ENCODE measurements at places on chromosomes 4 and X.

- no peak for DNase-seq
These were observed 436.2 kb downstream of the FAT4 start for GRCh38 chr4:125750828-125751466.

GRCh38 chr4:17771284-17771908, 10.0 kb downstream of the FAM184B start:
- DNase-seq = no peak

DNA sequence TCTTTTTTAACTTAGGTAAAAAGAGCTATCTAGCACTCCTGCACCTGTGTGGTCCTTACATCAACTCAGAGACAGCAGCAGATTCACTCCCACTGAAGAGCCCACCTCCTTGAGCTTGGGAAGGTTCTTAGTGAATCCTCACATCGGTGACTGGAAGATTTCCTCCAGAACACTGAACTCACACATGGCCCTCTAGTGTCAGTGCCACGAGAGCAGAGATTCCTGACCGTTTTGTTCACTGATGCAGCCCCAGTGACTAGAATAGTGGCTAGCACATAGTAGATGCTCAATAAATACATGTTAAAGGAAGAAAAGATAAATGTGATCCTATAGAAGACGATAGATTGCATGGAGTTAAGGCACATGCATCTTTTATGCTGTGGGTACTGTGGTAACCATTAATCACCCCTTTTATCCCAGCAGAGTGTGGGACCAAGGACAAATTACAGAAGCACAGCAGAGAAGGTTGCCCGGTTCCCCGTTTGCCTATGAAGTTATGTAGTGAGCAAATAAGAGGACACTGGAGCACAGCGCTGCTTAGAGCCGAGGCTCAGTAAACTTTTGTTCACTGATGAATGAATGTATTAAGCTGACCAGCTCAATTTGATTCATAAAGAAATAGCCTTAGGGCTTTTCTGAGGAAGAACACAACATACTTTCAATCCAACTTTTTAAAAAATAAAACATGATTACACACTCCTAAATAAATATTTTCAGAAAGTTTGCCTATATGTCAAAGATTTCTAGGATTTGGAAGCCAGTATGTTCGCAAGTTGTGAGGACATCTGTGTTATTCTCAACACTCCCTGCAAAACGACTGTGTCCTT, 8.7 kb downstream of the GASK1B start:
- DNase-seq = no peak

DNA sequence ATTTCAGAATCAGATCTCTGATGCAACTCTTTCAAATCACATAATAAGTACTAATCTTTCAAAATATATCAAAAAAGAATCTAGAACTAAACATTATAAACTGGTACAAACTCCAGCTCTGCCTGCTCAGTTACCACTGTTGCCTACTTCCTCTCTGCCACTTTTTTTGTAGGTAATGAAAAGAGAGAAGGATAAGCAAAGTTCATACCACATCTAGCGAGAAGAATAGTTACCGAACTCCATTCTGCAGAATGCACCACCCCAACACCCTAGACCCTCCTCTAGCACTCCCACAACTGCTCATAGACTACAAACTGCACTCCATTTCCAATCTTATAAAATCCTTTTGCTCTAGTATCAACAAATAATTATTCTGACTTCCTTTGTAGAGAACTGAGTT, 19.7 kb upstream of the LRBA start:
- no peak for DNase-seq

DNA sequence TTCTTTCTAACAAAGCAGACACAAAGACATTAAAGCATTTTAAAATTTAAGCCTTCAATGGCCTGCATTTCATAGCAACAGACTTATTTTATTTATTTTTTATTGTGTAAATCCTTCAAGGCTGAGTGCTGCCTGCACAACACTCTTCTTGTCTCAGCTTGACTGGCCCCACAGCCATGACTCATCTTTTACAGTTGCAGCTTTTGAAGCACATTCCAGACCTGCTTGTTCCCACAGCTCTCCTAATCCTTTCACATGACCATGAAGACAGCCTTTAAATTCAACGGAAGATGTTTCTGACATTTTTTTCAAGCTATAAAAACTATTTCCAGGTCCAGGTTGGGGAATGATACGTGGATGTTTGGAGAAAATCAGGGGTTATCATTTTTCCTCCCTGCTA, 276.9 kb upstream of the TACR3 start:
- no peak for DNase-seq

DNA sequence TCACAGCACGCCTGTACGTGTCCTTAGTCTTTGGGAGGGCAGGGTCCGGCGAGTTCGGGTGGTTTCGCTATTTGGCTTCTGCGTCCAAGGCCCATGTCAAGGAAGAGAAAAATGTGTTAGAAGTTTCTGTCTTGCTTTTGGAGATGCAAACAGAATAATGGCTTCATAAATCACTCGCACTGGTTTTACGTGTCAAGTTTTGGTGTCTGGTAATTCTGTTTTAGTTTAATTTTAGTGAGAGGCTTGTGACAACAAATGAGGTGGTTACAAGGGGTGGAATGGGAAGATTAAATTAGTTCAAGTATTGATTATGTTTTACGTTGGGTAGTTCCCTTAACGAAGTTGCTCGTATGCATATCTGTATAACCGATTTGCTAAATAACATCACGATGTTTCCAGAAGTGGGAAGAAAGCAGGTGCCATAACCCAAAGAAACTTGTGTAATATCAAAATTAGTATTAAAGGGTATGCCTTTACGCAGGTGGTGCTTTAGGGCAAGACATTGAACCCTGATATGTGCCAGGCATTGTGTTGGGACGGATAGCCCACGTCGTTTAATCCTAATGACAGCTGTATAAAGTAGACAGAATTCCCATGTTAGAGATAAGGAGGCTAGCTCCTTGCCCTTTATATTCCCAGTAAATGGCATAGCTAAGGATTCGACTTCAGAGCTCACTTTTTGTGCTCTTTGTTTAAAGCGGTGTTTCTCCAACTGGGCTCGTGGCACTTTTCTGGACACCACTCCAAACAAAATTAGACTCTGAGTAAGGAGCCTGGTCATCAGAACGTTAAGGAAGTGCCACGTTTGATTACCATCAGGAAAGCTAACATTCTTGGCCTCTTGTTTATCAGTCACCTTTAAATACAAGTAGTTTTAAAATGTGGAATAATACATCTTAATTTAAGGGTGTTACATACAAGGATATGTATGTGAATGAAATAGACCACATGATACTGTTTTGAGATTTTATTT, 843 bp downstream of the RPL34 start:
- DNase-seq = no peak

GRCh38 chr4:76639288-76639687, 204.3 kb downstream of the SHROOM3 start:
- DNase-seq = no peak

- no peak for DNase-seq
These were observed 518.9 kb downstream of the MID1IP1 start for GRCh38 chrX:39320165-39320564.

- DNase-seq = no peak
These were observed 1226.6 kb upstream of the ADGRL3 start for GRCh38 chr4:59973492-59973891.

DNA sequence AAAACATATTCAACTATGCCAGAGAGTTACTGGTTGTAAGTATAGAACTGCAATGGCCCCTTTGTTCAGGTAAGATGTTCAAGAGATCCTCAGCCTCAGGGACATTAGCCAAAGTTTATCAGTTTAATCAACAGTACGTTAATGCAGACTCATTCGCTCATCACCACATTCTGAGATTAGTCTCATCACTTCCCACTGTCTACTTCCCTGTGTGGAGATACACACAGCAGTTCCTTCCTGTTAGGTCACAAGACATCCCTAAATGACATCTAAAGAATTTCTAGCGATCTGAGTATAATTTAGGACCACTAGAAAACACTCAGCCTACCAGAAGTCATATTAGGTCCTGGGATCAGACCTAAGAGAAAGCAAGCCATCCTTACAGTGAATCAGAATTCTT, 10.4 kb downstream of the SLC10A7 start:
- no peak for DNase-seq

DNA sequence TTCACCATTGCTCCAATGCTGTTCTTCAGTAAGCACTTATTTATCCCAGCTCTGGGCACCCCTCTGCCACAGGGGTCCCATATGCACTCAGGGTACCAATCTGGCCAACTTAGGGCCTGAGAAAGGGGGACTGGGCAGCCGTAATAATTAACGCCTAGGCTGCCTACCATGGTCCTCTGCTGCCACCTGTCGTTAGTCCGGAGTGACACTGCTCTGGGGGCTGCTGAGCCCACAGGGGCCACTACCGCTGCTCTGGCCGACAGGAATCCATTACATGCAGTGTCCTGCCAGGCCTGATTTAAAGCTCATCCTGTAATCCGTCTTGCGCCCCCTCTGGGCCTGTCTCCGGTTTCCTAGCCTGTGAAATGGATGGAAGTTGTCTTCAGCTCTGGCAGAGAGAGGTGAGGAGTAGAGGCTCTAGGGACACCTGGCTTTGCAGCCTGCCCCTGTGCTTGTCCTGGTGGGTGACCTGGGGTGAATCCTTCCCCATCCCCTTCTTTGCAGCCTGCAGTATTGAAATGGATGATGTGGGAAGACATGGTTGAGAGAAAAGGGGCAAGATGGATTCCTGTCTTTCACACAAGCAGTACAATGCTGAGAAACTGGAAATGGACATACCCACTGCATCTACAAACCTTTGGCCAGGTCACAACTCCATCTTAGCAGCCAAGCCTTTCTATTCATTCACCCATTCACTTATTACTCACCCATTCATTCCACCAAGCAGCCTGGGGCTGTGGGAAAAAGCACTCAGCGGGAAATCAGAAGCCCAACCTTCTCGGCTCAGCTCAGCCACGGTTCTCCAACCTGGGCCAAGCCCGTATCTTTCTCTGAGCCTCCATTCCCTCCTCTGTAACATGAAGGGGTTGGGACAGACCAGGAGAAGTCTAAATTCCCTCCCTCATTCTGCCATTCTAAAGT, 116.3 kb upstream of the NALF2 start:
- no peak for DNase-seq

GRCh38 chr4:1994938-1995337, 13.8 kb downstream of the NELFA start:
- no peak for DNase-seq

DNA sequence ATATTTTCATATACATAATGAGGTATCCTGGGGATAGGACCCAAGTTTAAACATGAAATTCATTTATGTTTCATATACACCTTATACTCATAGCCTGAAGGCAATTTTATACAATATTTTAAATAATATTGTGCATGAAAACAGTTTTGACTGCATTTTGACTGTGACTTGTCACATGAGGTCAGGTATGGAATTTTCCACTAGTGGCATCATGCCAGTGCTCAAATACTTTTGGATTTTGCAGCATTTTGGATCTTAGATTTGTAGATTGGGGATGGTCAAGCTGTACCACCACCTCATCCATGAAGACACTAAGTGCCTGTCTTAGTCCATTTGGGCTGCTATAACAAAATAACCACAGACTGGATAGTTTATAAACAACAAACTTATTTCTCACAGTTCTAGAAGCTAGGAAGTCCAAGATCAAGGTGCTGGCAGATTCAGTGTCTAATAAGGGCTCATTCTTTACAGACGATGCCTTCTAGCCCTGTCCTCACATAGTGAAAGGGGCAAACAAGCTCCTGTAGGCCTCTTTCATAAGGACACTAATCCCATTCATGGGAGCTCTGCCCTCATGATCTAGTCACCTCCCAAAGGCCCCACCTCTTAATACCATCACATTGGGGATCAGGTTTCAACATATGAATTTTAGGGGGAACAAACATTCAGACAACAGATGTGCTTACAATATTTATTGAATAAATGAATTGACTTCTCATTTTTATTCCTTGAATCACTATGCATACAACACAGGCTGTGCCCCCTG, 9.4 kb downstream of the NUDT6 start:
- no peak for DNase-seq

- DNase-seq = no peak
These were observed 92.5 kb upstream of the ZFP42 start for GRCh38 chr4:187903106-187903505.

DNA sequence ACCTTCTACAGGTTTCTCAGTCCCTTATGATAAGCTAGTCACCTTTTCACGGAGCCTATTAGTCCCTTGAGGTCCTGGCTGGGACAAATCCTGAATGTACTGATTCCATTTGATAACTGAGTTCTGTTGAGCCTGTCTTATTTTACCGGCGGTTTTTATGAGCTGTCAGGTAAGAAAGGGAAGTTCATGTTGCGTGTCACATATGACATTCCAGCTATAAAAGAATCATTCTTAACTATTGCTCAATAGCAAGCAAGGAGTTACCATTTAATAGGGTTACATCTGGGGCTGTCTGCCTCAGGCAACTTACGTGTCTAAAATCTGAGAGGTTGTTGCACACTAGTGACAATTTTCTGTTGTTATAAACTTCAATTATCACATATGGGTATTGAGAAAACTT, 394.6 kb downstream of the TECRL start:
- DNase-seq = no peak

DNA sequence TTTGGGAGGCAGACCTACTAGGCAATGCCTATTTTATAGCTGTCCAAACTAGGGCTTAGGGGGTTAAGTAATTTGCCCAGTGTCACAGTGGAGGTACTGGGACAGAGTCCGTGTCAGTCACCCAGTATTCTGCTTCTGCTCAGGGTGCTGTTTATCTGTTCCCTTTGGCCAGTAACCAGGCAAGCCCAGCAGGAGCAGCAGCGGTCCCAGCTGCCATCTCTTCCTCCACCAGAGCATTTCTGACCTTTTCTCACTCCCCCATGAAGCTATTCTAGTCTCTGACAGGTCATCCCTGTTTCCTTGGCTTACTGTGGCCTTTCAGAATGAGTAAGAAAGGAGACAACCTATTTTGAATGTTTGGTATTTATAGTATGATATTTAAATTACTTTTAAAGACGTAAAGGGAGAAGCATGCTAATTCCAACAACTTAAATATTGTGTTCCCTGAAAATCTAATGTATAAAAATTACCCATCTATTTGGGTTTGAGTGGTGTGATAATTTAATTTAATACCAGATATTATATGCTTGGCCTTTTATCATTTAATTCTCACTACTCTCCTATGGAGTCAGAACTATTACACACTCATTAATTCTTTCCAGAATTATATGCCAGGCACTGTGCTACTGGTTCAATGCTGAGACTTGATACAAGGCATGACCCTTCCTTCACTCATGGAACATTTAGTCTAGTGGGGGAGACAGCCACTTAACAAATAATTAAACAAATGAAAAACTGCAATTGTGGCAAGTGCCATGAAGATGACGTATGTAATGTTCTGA, 60.6 kb downstream of the RPS6KA3 start:
- no peak for DNase-seq

- DNase-seq = no peak
These were observed 87.7 kb upstream of the RAB40AL start for GRCh38 chrX:102849396-102849795.

GRCh38 chr4:122131562-122132157, 20.5 kb upstream of the BLTP1 start:
- DNase-seq = no peak

DNA sequence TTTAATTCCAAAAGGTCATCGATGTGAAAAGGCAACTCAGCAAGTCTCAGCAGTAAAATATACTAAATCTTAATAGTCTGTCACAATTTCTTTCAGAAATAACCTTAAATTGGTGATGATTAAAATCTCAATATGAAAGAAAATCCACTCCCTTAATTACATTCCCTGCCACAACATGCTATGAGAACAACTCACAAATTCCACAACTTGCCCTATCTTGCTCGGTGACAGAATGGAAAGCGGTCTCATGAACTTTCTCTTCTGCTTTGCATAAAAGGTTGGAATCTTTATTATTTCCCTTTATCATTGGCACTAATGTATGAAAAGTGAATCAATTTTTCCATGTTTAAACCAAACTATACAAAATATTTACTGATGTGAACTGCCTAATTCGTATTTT, 380.8 kb downstream of the TMA16 start:
- no peak for DNase-seq
